NCI-H524 (cell line): ENCODE measurements at places on chromosomes 3 and 15.

DNA sequence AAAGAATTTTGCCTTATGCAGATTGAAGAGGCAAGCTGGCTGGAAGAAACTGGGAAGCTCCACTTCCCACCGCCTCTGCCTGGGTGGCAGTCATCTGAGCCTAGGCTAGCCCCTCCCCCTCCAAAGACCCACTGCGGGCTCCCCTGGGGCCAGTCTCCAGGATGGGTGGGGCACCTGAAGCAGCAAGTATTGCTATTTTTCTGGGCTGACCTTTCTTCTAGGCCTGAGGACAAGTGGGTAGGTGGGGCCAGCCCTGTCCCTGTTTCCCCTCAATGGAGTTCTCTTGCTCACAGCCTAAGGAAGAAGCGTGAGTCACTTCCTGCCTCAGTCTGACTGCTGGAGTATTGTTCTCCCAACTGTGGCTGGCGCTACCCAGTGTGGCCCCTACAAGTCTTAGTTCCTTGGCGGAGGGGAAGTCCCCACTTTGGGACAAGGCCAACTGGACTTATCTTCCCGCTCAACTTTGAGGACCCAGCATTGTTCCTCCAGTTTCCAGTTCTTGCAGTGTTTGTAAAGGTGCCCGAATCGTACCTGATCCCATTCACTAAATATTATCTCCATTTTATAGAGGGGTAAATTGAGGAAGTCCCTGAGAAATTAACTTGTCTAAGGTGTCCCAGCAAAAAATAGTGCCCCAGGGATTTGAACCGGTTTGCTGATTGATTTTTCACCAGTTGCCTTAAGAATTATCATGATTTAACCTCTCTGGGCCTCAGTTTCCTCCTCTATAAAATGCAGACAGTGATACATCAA is 1.4 kb downstream of the FURIN start:
- DNase-seq: no peak

DNA sequence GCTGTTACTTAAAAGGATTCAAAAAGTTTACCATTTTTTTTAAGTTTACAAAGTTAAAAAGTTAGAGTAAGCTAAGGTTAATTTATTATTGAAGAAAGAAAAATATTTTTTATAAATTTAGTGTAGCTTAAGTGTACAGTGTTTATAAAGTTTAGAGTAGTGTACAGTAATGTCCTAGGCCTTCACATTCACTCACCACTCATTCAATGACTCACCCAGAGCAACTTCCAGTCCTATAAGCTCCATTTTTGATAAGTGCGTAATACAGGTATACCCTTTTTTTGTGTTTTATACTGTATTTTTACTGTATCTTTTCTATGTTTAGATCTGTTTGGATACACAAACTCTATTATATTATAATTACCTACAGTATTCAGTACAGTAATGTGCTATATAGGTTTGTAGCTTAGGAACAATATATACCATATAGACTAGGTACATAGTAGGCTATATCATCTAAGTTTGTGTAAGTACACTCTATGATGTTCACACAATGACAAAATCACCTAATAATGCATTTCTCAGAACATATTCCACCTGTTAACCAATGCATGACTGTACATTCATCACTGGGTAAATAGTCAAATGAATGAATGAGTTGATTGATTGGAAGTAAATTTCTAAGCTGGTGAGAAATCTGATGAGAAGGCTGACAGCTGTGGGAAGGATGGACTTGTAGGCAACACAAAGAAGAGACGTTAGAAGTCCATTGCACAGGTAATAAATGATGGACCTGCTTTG is 95.2 kb upstream of the CDIN1 start:
- no peak for DNase-seq

GRCh38 chr15:62020576-62021160 is 39.6 kb downstream of the VPS13C start:
- DNase-seq: no peak

- DNase-seq: no peak
These were observed 111.9 kb upstream of the KLHL25 start for GRCh38 chr15:85906640-85907039.

DNA sequence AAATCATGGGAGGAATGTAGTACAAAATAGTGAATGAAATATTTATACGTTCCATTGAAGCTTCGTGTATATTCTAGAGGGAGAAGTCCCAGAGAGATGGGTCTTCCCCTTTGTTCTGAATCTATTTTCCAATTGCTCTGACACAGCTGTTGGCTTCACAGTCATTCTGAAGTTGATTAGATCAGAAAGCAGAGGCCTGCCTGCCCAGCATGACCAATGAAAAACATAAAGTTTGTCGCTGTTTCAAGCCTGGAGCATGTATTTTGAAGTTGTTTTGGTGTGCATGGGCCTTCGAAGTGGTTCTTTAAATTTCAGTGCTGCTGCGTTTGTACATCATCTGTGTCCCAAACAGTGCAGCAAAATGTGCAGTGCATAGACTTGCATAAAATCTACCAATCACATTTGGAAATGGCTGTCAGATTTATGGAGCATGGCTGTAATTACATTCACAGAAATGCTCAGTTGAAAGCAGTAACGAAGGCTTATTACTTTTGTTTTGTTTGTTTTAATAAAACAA is 31.0 kb upstream of the RBMS3 start:
- no peak for DNase-seq

- DNase-seq: no peak
These were observed 9.4 kb upstream of the RBMS3 start for GRCh38 chr3:29271475-29271874.

DNA sequence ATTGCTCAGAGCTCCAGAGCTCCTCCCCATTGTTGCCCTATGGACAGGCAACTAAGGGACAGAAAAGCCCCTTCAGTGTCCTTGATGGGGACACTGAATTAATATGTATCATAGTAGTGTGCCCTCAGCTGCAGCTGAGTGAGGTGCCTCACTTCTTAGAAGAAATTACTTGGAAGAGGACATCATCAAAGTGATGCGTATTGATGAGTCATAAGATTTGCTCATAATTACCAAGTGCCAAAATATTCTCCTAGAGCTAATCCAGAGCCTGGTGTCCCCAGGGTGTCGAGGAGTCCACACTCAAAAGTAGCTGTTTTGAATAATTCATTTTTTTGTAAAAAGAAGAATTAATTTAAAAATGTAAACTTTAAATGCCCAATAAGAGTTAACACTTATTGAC is 200.7 kb upstream of the SEMA6D start:
- no peak for DNase-seq

DNA sequence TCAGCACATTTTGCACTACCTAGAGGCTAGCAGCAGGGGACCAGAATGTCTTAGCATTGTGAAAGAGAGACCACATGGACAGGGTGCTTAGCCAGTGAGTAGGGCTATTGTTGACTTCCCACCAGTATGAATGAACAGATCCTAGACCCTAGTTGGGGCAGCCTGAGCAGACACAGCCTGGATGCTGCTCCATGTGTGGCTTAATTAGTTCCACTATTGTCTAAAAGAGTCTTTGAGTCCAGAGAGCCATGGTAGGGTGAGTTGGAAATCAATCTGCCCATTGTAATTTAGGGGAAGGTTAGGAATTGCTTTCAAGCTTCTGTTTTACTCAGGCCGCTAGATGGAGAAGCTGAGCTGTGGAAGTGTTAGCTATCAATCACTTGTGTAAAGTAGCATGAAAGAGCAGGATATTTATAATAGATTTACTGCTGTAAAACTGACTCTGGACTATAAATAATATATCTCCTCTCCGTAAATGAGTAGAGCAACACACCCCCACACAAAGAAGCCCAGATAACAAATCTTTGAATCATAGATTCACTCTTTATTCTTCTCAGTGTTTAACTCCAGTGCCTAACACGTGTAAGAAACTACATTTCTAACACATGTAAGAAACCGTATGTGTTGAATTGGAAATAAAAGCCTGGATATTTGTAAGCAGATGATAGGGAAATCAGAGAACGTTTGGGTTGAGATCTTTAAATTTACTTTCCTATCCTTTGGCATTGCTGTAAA is 4.1 kb upstream of the GCSAM start:
- DNase-seq: peak; percentile 75
